T1000 (cell line): ENCODE measurements at places on chromosomes 1 and 21.

GRCh38 chr1:85888921-85889320, 180.7 kb upstream of the ZNHIT6 start:
- DNase-seq, result no peak

- no peak for DNase-seq
These were observed 23.9 kb downstream of the PKN2 start for GRCh38 chr1:88708011-88708410.

DNA sequence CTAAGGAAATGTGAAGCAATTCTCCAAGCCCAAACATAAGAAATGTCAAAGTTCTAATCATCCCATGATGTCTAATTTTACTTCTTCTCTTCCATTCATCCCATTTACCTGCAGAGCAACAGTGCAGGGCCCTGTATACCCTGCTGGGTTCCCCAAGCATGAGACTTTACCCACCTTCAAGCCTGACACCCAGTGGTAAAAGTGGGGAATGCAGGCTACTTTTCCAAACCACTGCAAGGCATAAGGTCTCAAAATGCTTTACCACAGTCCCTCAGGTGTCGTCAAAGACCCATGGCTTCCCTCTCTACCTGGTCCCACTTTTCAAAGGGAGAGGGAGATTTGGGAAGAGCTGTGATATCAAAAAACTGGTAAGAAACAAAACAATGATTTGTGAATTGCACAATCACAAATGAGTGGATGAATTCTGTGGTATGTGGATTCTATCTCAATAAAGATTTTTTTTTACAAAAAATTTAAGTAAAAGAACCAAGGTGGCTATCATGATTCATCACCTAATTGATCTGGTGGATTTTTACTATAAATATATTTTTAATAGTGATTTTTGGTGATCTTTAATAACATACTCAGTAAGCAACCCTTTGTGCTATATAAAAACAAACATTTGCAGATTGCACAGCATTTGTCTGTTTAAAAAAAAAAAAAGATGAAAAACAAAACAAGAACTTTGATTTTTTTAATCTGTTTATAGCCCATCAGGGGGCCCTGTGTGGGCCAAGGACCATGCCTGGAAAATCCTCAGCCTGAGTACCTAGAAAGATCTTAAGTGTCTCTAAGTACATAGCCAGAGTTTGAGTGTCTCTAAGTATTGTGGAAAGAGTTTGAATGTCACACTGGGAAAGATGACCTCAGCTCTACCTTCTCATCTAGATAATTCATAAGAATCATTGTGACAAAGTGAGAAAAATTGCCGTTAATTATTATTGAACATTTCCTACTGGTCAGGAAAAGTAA, 73.1 kb upstream of the GJB5 start:
- DNase-seq, result peak; percentile 42

DNA sequence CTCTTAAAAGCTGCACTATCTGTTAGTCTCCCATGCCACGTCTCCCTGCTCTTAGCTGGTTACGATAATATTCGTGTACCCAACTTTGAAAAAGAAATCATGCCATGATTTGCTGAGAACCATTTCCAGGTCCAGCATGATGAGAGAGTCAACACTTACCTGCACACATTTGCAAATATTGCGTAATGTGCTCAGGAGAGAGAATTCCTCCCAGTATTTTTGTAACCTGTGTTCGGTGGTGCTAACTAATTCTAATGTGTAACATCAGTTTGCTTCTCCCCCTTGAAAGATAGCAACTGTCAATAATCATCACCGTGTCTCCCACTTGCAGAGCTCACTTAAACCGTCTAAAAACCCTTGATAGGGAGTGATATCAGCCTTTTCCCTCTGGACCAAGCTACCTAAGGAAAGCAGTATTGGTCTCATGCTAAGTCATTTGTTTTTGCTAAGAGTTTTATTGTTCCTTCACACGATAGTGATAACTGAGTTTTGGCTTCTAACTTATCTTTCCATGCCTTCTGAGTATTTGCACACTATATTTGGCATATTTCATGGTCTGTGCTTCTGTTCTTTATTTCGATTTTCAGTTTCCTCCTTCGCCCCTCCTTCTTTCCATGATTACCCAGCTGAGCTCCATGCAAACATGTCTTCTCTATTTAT, 61.1 kb upstream of the IRF2BP2 start:
- DNase-seq, result no peak

DNA sequence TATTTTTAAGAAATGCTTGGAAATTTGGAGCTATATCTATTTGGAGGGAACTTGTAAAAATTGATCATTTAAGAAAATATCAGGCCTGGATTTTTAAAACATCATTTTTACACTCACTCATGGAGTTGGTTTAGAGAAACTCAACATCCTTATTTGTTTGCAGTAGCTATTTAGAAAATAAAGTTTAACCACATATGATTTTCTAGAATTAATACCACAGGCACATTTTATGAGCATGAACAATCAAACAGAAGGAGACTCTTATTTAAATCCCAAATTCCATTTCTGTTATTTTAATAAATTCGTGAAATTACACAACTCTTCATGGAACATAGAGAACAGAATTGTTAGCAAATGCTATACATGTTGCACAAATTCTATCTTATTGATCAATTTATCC, 3.2 kb downstream of the CDKN2C start:
- DNase-seq, result no peak

DNA sequence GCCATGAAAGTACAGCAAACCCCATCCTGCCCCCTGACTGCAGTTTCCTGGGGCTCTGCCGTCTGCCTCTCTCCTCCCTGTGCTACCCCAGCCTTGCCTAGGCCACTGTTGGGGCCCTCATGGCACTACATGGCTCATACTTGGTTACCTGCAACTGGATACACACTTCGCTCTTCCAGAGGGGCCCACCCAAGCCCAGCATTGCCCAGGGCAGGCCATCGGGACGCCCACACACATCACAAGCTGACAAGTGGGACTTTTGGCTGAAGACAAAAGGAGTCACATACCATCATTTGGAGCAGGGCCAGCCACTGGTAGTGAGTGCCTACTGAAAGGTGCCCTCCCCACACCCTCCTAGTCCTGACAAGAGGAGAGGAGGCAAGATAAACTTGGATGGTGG, 82.8 kb downstream of the CD247 start:
- DNase-seq, result no peak

GRCh38 chr1:200207711-200208126, 180.2 kb downstream of the NR5A2 start:
- DNase-seq, result no peak

GRCh38 chr21:16324630-16325029, 594.8 kb downstream of the USP25 start:
- DNase-seq, result no peak

DNA sequence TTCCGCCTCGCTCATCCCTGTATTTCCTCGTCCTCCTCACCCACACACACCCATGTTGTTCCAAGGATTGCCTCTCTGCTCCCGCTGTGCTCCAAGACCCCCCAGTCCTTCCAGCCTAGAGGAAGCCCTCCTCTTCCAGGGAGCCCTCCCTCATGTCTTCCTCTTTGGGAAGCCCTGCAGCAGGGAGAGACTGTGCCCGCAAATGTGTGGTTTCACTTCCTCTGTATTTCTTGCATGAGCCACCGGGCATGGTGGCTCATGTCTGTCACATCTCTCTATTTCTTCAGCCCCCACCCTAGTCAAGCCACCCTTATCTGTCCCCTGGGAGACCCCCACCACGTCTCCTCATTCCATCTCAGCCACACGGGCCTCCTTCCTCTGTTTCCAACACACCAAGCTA, 57.5 kb upstream of the PAX7 start:
- DNase-seq, result no peak

GRCh38 chr1:155107309-155108264, 20.1 kb upstream of the EFNA1 start:
- no peak for DNase-seq

DNA sequence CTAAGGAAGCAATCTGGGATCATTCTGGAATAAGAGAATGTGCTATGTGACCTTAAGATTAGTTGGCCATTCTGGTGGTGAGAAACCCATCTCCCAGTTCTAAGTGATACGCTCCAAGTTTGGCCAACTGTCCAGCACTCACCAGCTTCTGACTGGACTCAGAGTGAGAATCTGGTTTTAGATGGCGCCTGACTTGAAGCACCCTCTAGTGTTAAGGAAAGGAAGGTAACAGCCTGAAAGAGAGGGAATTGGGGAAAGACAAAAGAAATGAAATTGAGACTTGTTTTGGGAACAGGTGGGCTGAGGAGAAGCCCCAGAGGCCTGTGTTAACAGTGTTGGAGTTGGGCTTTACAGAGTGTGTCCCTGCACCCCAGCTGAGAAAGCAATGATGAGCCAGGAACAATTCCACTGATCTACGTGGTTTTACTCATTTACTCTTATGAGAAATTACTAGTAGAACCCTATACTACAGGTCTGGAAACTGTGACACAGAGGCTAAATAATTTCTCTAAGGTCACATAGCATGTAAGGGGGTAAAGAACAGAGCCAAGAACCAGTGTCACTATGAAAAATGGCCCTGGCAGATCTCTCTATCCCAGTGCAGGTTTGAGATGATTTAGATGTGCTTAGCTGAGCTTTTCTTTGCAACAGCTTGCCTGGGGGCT, 9.3 kb upstream of the FCAMR start:
- DNase-seq, result no peak

- DNase-seq, result no peak
These were observed 38.3 kb upstream of the DUSP10 start for GRCh38 chr1:221780175-221780574.

DNA sequence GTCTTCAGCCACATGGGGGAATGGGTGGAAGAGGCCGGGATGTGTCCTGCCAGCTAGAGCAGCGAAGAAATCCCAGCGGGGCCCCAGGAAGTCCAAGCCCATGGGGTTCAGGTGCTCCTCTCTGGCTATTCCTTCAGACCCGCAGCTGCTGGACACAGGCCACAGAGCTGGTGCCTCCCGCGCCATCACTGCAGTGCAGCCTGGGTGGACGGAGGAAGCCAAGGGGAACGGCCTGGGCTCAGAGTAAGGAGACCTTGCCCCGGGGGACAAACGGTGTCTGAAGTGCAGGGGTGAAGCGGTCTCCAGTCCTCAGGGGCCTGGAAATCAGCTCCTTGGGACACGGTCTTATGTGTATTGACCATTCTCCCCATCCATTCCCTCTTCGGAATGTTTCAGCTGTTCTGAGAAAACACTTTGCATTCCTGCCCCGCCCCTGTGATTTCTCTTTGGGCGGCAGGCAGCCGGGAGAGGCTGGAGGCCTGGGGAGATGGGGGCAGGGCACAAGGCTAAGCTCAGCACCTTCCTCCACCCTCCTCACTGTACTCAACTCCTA, 18.4 kb downstream of the MTHFR start:
- DNase-seq, result no peak

DNA sequence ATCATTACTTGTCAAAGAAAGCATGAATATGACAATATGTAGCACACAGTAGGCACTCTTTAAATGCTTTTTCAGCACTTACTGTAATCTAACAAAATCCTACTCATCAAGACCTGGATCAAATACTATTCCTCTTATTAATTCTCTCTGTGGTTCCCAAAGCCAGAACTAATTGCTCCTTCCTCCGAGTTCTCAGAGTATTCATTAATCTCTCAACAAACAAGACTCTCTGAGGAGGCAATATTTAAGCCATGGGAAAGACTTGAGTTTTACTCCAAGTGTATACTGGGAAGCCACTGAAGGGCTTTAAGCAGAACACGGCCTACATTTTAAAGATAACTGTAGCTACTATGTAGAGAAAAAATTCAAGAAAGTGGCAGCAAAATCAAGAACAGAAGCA, 79.7 kb downstream of the ENAH start:
- DNase-seq, result no peak
